ENCODE measurements at places on chromosomes 1 and 21.

- no peak for DNase-seq
These were observed 449.0 kb downstream of the MATN1 start for GRCh38 chr1:30274173-30274970.

- DNase-seq, result peak; percentile 83
These were observed 3.8 kb upstream of the CA6 start for GRCh38 chr1:8941906-8942305.

- DNase-seq, result no peak
These were observed 26.4 kb downstream of the TEX35 start for GRCh38 chr1:178539291-178539690.

GRCh38 chr1:226332947-226333346, 24.0 kb upstream of the LIN9 start:
- DNase-seq, result no peak

- DNase-seq, result peak; percentile 85
These were observed 7.9 kb upstream of the CLDN14 start for GRCh38 chr21:36487641-36488307.

- DNase-seq, result peak; percentile 25
These were observed 14.2 kb downstream of the VPS13D start for GRCh38 chr1:12244078-12244477.

DNA sequence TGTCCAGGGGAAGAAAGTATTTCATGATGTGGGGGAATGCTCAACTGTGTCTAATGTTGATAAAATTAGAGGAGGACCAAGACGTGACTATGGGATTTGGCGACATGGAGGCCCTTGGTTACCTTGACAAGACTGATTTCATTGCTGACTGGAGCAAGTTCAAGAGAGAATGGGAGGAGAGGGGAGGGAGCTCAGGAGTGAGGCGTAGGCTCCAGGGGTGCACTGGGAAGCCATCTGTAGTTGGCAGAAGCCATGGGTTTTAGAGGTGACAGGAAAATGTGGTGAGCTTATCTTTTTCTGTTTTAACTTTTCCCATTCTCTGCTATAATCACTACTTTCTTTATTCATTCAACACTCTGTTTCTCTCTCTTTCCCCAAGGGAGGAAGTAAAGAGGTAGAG, 15.8 kb downstream of the UBE4B start:
- no peak for DNase-seq

GRCh38 chr1:26277719-26278118, 2.2 kb upstream of the SH3BGRL3 start:
- no peak for DNase-seq

DNA sequence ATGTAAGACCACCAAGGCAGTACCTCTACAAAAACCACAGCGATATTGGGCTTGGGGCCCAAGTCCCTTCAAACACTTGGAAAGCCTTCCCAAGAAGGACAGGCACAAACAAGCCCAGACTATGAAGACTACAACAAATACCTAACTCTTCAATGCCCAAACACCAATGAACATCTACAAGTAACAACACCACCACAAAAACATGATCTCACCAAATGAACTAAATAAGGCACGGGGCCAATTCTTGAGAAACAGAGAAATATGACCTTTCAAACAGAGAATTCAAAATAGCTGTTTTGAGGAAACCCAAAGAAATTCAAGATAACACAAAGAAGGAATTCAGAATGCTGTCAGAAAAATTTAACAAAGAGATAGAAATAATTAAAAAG, 86.8 kb downstream of the COL24A1 start:
- DNase-seq, result peak; percentile 76

GRCh38 chr1:11806307-11806936, 431 bp downstream of the CLCN6 start:
- peak; percentile 42 for DNase-seq
